ENCODE measurements at places on chromosomes 11 and 22.

- no peak for DNase-seq
Measured at GRCh38 chr22:23063539-23064380, 6.6 kb upstream of the GNAZ start.

DNA sequence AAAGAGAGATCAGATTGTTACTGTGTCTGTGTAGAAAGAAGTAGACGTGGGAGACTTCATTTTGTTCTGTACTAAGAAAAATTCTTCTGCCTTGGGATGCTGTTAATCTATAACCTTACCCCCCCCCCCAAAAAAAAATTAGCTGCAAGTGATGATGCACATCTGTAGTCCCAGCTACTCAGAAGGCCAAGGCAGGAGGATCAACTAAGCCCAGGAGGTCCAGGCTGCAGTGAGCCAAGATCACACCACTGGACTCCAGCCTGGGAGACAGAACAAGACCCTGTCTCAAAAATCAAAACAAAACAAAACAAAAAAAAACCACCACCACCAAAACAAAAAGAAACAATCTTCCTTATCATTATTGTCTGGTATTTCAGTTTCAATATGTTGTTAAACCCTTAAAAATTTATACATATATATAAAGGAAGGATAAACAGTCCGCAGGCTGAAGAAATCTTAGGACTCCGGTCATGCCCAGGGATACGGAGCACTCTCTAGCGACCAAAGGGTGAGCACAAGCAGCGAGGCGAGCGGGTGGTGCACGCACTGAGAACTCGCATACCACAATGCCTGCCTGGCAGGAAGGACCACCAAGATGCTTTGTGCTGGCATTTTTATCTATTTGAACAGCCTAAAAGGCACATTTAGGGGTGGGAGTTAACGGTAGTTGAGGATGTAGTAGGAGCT, 6.4 kb downstream of the POLDIP3 start:
- DNase-seq = no peak

DNA sequence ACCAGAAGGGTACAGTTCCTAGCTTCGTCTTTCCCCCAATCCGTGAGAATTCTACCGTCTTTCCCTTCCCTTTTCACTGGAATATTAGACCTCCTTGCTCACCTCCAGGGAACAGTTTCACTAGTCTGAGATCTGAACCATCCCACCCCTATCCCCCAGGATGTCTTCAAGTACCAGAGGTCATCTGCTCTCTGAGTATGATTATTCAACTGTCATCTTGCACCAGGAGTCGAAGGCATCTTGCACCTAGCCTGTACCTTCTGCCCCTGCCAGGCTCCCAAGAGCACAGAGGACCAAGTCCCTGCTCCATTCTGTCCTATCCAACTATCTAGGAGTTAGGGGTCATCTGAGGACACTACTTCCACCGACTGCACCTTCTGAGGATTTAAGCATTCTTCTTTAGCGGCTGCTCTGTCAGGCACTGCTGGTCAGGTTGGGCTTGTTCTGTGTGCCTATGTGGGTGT, 804 bp downstream of the ACER3 start:
- DNase-seq = no peak

GRCh38 chr11:10320736-10321465, 16.0 kb downstream of the ADM start:
- no peak for DNase-seq

GRCh38 chr11:129528296-129528695, 152.6 kb downstream of the BARX2 start:
- DNase-seq = no peak

- DNase-seq = no peak
Measured at GRCh38 chr11:47983464-47984397, 3.4 kb downstream of the PTPRJ start.

GRCh38 chr11:73663604-73664495, 17.5 kb downstream of the PLEKHB1 start:
- no peak for DNase-seq

GRCh38 chr11:74280494-74280893, 30.9 kb downstream of the P4HA3 start:
- DNase-seq = no peak

DNA sequence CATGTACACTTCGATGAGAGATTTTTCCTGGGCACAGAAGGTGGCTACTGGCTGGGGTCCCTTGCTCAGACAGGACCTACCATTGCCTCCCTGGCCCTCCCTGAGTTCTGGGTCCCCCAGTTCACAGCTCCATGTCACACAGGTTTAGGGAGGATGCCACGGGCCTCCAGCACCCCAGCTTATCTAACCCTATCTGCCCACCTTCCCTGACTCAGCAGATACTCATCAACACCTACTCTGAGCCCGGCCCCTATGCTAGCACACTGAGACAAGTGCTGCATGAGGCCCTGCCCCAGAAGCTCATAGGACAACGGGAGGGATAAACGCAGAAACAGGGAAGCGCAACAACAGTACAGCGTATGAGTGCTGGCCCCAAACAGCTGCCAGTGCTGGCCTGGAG, 9.6 kb downstream of the NAGA start:
- DNase-seq = no peak

DNA sequence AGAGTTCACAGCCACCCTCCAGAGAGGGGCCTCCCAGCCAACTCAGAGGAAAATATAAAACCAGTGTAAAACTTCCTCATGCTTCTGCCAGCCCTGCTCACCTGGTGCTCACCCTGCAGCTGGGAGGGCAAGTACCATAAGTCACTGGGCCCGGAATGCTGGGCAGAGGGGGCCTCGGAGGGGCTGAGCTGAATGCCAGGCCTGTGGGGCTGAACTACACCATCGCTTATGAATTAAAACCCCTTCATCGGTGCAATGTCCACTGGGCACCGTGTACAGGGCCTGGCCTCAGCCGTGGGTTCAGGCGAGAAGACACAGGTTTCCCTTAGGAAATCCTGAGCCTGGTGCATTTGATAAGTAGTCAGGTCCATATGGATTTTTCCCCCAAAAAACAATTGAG, 828.6 kb downstream of the TBC1D22A start:
- DNase-seq = no peak

DNA sequence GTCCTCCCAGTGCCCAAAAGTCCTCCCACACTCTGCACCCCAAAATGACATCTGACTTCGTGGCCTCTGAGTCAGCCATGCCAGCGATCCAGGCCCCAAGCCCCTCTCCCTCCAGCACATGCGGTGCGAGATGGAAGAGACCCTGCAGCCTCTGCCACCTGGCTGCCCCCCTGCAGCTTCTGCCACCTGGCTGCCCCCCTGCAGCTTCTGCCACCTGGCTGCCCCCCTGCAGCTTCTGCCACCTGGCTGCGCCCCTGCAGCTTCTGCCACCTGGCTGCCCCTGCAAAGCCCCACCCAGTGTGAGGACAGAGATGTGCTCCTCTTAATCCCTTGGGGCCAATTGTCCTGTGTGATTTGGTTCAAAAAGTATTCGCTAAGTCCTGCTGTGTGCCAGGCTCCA, 68.0 kb downstream of the WNT7B start:
- DNase-seq = no peak

- DNase-seq = no peak
Measured at GRCh38 chr11:65891219-65892136, 1.0 kb downstream of the CCDC85B start.

GRCh38 chr22:50058906-50059880, 1.1 kb upstream of the TTLL8 start:
- no peak for DNase-seq

DNA sequence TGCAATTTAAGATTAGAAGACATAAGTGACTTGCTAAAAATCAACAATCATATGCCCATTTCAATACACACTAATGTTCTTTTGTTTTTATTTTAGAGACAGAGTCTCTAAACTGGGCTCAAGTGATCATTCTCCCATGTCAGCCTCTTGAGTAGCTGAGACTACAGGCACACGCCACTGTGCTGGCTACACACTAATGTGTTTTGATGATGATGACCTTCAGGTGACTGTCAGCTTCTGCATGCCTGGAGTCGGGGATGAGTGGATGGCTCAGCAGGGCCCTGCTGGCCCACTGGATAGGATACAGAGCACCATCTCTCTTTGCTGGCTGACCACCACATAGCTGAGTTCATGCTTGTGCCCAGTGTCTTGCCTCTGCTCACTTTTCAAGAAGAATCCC, 27.0 kb upstream of the POU2AF1 start:
- no peak for DNase-seq

GRCh38 chr11:105524286-105524685, 85.6 kb upstream of the GRIA4 start:
- no peak for DNase-seq

DNA sequence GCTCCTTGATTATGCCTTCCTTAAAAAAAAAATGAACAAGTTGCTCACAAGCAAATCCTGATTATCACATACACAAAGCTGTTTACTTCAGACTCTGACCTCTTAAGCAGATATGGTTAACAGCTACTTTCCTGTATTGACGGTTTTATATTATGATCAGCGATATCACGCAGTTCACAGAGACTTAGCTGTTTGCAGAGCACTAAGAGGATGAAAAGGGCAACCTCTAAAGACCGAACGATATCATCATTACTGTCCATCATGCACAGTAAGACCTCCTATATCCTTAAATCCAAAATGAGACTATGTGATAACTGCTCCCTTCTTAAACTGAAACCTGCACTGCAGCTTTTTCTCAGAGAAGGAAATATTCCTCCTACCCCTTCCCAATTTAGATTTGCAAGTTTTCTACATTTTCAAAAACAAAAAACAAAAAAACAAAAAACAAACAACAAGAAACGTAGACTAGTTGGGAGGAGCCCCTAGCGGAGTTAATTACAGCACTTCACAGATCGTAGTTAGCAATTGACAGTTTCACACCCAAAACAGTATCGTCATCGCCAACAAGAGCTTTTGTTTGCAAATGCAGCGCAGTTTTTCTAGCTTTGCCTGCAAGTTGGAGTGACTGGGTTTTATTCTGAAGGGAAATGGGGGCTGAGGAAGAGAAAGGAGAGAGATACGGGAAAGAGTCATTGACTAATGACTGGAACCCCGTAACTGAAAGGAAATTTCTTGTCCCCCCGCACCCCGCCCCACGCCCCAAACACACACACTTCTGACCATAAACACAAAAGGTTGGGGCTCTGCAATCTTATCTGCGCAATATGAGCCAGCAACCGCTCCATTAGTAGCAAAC, 1.2 kb downstream of the DDX6 start:
- DNase-seq = no peak

DNA sequence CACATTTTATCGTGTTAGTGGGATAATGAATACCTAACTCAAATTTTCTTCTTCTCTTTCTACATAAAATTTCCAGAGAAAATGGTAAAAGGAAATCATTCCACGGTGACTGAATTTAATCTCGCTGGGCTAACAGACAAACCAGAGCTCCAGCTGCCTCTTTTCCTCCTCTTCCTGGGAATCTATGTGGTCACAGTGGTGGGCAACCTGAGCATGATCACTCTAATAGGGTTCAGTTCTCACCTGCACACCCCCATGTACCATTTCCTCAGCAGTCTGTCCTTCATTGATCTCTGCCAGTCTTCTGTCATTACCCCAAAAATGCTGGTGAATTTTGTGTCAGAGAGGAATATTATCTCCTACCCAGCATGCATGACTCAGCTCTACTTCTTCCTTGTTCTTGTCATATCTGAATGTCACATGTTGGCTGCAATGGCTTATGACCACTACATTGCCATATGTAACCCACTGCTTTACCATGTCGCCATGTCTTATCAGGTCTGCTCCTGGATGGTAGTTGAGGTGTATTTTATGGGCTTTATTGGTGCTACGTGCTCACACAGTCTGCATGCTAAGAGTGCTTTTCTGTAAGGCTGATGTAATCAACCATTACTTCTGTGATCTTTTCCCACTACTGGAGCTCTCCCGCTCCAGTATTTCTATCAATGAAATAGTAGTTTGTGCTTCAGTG, 24.1 kb downstream of the OR10D3 start:
- DNase-seq = no peak

DNA sequence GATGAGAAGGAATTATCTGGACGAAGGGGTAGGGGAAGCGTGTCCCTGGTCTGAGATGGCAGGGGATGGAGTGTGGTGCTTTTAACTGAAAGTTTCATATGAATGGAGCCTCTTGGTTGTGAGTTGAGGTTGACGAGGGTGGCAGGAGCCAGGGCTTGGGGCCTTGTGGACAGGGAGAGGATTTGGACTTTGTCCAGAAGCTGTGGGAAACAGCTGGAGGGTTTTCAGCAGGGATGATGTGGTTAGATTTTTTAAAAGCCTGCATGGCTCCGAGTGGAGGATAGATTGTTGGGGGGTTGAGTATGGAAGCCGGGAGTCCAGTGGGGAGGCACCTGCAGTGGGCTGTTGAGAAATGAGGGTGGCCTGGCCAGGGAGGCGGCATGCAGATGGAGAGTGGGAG, 24.8 kb downstream of the MYO7A start:
- no peak for DNase-seq
